ENCODE measurements at places on chromosomes 6 and 20. TPM values are rescaled to one million over a fixed set of nuclear protein-coding genes. Genes with fewer than 3 reads are reported as not detected.

- no peak overlapping the region for H3K4me3 ChIP-seq
- H3K27ac ChIP-seq = no peak overlapping the region
- no peaks in the 10 kb centered on the region for H3K27me3 ChIP-seq
- no peaks in the 10 kb centered on the region for H3K4me1 ChIP-seq
These were observed 6.4 kb upstream of the SLC22A7 start for GRCh38 chr6:43291708-43292107.

DNA sequence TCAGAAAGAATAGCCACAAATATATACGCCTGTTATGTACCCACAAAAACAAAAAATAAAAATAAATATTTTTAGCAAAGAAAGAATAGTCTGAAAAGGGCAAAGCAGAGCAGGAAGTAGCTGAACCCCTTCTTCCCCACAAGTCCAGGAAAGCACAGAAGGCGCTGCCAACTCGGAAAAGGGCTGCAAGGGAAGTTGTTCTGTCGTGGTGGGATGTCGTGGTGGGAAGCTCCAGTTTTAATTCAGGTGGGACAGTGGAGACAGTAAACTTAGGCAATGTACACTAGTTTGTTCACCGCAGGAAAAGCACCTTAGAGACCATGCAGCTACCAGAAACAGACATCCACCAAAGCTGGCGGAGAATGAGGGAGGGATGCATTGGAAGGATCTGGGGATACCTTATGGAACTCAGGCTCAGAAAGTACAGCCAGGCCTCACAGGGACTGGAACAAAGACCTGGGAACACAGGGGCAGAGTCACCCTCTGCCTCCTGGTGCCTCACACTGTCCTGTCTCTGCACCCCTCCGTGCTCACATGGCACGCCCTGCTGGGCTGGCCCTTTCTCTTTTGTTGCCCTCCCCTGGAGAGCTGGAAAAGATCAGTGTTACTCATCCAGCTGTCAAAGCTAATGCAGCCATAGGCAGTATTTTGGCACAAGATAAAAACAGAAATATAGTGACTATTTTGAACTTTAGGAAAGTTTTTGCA lies 3.3 kb upstream of the APMAP start:
- no peak overlapping the region for H3K27ac ChIP-seq
- H3K4me3 ChIP-seq = no peak overlapping the region
- peaks cover 14% of the 10 kb centered on the region for H3K4me1 ChIP-seq
- no peaks in the 10 kb centered on the region for H3K27me3 ChIP-seq
- H3K36me3 ChIP-seq = no peaks in the 10 kb centered on the region

GRCh38 chr6:159467473-159468041 lies 225.5 kb downstream of the SOD2 start:
- H3K27ac ChIP-seq = no peak overlapping the region
- no peaks in the 10 kb centered on the region for H3K27me3 ChIP-seq
- H3K36me3 ChIP-seq = no peaks in the 10 kb centered on the region
- no peak for DNase-seq
- H3K4me1 ChIP-seq = peaks cover 5% of the 10 kb centered on the region

DNA sequence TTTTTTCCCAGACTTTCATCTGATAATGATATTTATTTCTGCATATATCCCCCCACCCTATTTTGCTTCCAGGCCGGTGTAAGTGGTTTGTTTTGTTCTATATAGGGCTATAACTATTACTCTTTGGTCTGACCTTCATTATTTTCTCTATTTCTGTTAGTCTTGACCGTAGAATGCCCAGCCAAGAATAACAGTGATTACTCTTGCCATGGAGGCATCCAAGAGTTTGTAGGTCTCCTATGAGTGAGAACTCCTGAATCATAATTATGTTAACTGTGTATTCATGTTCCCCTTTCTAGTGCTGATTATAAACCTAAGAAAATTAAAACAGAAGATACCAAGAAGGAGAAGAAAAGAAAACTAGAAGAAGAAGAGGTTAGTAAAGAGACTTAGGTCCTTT lies 52.2 kb downstream of the TOP1 start:
- H3K4me3 ChIP-seq = no peak overlapping the region
- no peak for DNase-seq
- peaks cover 25% of the 10 kb centered on the region for H3K4me1 ChIP-seq
- no peaks in the 10 kb centered on the region for H3K27me3 ChIP-seq
- H3K36me3 ChIP-seq = peaks cover 5% of the 10 kb centered on the region
- no peak overlapping the region for H3K27ac ChIP-seq

DNA sequence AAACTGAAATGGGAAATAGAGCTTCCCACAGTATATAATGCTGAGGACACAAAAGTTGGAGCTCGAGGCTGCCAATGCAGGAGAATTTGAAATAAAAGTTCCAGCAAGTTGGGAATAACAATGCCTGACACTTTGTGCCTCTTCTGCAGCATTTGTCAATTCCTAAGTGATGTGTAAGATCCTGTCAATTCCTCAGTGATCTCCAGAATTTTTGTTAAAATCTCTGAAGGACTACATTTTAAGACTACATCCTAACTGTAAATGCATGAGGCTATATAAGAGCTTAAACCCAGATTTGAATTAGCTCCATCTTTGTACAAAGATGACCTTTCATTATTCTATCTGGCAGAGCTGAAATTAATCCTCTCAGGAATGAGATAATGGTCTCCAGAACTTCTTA lies 208.2 kb downstream of the COL12A1 start:
- no peak overlapping the region for H3K4me3 ChIP-seq
- no peaks in the 10 kb centered on the region for H3K36me3 ChIP-seq
- no peaks in the 10 kb centered on the region for H3K27me3 ChIP-seq

DNA sequence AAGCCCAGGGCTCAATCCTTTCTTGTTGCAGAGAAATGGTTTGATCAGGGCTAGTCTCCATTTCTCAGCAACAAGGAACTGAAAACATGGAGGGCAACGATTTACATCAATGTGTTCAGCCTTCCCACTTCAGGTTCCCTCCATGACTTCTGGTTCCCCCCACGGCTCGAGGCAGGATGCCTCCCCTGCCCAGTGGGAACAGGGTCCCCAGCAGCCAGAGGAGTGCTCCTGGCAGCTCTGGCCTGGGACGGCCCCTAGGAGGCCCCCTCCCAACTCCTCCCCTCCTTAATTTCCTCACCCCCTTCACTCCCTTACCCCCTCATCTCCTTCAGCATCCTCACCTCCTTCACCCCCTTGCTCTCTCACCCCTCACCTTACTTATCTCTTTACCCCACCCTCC lies 283.8 kb downstream of the CDC5L start:
- no peak for DNase-seq
- H3K4me3 ChIP-seq = no peak overlapping the region
- H3K4me1 ChIP-seq = no peaks in the 10 kb centered on the region
- H3K27me3 ChIP-seq = no peaks in the 10 kb centered on the region
- H3K36me3 ChIP-seq = no peaks in the 10 kb centered on the region

The FHL5 gene
- not detected for polyA plus RNA-seq

DNA sequence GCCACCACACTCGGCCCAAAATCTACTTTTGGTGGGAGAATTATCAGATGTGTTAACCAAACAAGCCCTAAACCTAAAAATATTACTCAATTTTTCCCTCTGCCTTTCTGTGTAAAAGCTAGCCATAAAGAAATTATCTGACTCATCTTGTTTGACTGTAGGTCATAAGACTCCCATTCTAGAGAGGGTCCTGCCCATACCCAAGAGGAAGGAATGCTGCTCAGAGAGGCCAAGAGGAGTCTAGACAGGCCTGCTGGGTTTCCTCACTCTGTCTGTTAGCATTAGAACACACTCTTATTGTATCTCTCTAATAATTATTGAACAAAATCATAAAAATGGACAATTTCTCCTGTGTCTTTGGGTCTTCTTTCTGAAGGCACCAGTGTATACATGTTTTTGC lies 26.1 kb downstream of the C6orf141 start:
- no peaks in the 10 kb centered on the region for H3K36me3 ChIP-seq
- H3K4me3 ChIP-seq = no peak overlapping the region
- no peaks in the 10 kb centered on the region for H3K27me3 ChIP-seq
- H3K27ac ChIP-seq = no peak overlapping the region
- H3K4me1 ChIP-seq = no peaks in the 10 kb centered on the region
- DNase-seq = no peak

The TRIM27 gene
- polyA plus RNA-seq = 82.2 TPM

DNA sequence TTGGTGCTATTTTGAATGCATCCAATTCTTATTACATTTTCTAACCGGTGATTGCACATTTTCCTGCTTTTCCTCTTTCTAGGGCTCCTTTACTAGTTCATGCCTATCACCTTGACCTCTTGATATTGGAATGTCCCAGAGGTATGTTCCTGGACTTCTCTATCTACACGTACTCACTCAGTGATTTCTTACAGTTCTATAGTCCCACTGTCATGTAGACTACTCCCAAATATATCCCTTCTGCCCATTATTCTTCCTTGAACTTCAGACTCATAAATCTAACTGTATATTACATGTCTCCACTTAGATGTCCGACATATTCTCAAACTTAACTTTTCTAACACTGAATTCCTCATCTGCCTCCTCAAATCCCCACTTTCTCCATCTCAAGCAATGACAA lies 7.2 kb upstream of the AHI1 start:
- H3K27ac ChIP-seq = no peak overlapping the region
- no peaks in the 10 kb centered on the region for H3K4me1 ChIP-seq
- no peak overlapping the region for H3K4me3 ChIP-seq
- H3K36me3 ChIP-seq = no peaks in the 10 kb centered on the region
- no peaks in the 10 kb centered on the region for H3K27me3 ChIP-seq

The CTAGE9 gene
- polyA plus RNA-seq = not detected

The SLC17A2 gene
- not detected for polyA plus RNA-seq

GRCh38 chr6:45479834-45480751 lies 102.4 kb upstream of the SUPT3H start:
- no peaks in the 10 kb centered on the region for H3K4me1 ChIP-seq
- no peaks in the 10 kb centered on the region for H3K27me3 ChIP-seq
- no peak for DNase-seq
- H3K27ac ChIP-seq = no peak overlapping the region

DNA sequence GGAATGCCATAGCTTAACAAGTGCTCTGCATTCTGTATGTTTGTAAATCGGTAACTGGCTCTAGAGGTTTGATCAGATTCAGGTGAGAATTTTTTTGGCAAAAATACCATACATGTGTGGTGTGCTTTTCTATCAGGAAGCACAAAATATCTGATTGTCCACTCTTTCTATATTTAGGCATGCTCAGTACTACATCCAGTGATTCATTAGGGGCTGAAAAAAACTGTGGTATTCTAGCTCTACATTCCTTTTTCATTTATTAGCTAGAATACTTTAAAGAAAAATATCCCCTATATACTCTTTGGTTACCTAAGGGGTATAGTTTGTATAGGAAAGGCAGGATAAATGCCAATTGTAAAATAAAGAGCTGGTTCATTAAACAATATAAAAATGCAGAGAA lies 10.6 kb upstream of the ELOVL2 start:
- H3K4me3 ChIP-seq = no peak overlapping the region
- H3K27ac ChIP-seq = no peak overlapping the region
- H3K36me3 ChIP-seq = no peaks in the 10 kb centered on the region
- no peaks in the 10 kb centered on the region for H3K27me3 ChIP-seq

The IP6K3 gene
- polyA plus RNA-seq = not detected

DNA sequence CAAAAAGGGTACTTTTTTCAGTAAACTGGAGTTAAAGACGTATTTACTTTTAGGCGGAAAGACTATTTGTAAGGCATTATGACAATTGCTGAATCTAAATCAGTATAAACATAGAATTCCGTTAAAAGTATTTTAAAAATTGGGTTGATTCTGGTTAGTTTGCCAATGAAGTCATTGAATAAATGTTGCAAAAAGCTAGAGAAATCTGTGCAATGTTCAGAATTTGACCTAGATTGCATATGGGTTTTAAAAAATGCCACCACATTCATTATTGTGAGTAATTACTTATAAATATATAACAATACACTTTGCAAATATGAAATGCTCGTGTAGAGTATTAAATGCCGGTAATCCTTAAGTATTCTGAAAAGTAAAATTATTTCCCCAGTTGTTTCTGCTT lies 116.5 kb upstream of the EEF1E1 start:
- H3K27ac ChIP-seq = no peak overlapping the region
- no peak overlapping the region for H3K4me3 ChIP-seq
- no peaks in the 10 kb centered on the region for H3K27me3 ChIP-seq
- no peaks in the 10 kb centered on the region for H3K36me3 ChIP-seq

GRCh38 chr6:45812922-45813321 lies 202.7 kb downstream of the CLIC5 start:
- no peak overlapping the region for H3K4me3 ChIP-seq
- no peaks in the 10 kb centered on the region for H3K36me3 ChIP-seq
- no peak overlapping the region for H3K27ac ChIP-seq
- DNase-seq = no peak
- no peaks in the 10 kb centered on the region for H3K4me1 ChIP-seq

DNA sequence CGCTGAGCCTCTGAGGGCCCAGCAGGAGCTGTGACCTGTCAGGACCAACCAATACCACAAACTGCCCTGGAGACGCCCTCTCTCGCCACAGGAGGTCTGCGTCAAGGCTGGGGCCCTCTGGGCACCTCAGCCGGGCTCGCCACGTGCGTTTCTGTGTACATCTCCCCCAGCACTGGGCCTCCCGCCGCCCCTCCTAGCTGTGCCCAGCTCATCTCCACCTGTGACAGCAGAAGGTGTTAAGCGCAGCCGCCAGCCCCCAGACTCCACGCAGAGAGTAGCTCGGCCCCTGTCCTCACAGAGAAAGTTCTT lies 91.4 kb downstream of the TAF4 start:
- DNase-seq = no peak
- no peak overlapping the region for H3K4me3 ChIP-seq
- no peaks in the 10 kb centered on the region for H3K27me3 ChIP-seq

DNA sequence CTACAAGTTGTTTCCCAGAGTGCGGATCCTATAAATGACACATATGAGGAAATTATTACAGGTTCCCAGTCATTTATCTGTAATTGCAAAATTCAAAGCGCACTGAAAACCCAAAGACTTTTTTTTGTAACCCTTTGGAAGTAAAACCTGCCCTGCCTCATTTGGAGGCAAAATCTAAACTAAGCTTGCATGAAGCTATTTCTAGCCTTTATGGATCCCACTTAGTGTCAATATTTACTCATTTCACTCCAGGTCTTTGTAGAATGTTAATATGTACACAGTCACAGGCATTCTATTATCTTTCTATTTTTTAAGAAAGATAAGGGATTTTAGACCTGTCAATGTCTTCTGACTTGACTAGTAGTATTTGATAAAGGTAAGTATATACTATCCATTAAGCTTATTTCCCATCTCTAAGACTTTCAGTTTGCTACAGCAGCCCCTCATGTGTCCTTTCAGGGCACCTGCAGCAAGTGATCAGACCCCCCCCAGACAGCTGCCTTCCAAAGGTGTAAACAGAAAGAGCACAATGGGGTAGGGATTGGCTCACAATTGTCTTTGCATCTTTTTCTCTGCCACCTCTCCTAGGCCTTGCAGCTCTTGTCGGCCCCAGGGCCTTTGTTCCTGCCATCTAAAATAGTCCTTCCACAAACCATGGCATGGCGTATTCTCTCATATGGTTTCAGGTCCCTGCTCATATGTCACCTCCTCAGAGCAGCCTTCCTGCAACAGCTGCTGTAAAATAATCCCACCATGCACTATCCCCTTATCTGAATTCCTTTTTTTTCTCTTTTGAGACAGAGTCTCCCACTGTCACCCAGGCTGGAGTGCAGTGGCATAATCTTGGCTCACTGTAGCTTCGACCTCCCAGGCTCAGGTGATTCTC lies 1.3 kb upstream of the REPS1 start:
- H3K27me3 ChIP-seq = no peaks in the 10 kb centered on the region
- DNase-seq = no peak
- no peaks in the 10 kb centered on the region for H3K36me3 ChIP-seq
- H3K27ac ChIP-seq = peak overlapping the region; percentile 89

GRCh38 chr20:1403624-1404023 lies 10.8 kb upstream of the FKBP1A start:
- DNase-seq = no peak
- no peak overlapping the region for H3K27ac ChIP-seq
- H3K4me1 ChIP-seq = peaks cover 5% of the 10 kb centered on the region
- H3K36me3 ChIP-seq = no peaks in the 10 kb centered on the region
- no peaks in the 10 kb centered on the region for H3K27me3 ChIP-seq

The NKX2-2 gene
- not detected for polyA plus RNA-seq
